ENCODE measurements at places on chromosomes 7 and 10. TPM values are rescaled to one million over a fixed set of nuclear protein-coding genes. Genes with fewer than 3 reads are reported as not detected.

GSTO2 gene
- polyA plus RNA-seq = 35.7 TPM

GRCh38 chr7:34096198-34096651 is 190.9 kb downstream of the BMPER start:
- H3K36me3 ChIP-seq = no peaks in the 10 kb centered on the region
- H3K4me3 ChIP-seq = no peak overlapping the region
- H3K27me3 ChIP-seq = no peaks in the 10 kb centered on the region

TBX20 gene
- not detected for polyA plus RNA-seq

GATA3 gene
- 0.84 TPM for polyA plus RNA-seq

GRCh38 chr10:35091994-35092790 is 2.1 kb upstream of the CUL2 start:
- H3K27ac ChIP-seq = no peak overlapping the region
- H3K4me3 ChIP-seq = no peak overlapping the region
- H3K27me3 ChIP-seq = peaks cover 5% of the 10 kb centered on the region
- peaks cover 3% of the 10 kb centered on the region for H3K4me1 ChIP-seq

ARL4A gene
- polyA plus RNA-seq = 75.2 TPM

VDAC2 gene
- 189 TPM for polyA plus RNA-seq

CHCHD3 gene
- 56.8 TPM for polyA plus RNA-seq

NXPH1 gene
- polyA plus RNA-seq = 0.06 TPM

CDNF gene
- 3.2 TPM for polyA plus RNA-seq

DNA sequence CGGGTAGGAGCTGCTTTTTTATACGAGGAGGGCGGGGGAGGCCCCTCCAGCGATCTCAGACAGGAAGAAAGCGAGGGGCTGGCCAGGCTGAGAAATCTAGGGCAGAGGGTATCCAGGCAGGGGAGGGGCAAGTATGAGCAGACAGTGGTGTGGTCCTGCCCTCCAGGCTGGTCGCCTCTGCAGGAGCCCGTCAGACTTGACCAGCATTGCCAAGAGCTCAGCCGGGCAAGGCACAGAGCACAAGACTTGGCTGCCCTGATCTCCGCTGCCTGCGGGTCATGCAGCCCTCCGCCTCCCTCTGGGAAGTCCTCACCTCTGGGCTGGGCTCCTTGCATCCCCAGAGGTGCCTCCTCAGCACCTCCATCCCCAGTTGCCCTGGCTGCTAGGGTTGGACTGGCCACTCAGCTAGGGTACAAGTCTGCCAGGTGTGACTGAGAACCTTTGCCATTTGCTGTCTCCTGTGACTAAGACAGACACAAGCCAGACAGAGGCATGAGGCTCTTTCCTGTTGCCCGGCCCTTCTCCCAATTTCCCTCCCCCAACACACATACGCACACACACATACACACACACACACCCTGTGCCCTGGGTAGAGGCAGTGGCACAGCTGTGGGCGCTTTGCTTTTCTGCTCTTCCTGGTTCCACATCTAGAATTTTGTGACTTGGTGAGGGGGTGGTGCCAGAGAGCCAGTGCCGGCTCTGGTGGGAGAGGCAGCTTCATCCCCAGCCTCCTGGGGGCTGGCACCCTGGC is 59.1 kb upstream of the PPIF start:
- no peaks in the 10 kb centered on the region for H3K27me3 ChIP-seq
- H3K4me3 ChIP-seq = no peak overlapping the region
- DNase-seq = no peak
- H3K27ac ChIP-seq = no peak overlapping the region
- H3K4me1 ChIP-seq = peaks cover 4% of the 10 kb centered on the region

DNA sequence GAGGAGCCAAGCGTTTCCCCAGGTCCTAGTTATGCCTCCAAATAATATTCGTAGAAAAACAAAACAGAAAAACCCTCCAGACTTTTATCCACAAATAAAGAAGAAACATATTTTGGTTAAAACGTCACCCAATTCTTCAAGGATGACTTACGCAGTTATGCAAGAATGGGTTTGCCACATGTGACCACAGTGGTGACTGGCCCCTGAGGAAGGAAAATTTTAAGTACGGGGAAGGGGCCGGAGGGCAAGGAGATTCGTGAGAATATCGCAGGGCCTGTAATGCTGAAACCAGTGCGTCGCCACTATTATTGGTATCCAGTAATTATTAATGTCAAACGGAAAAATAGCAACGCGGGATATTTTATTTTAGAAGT is 537 bp upstream of the MRPS24 start:
- no peaks in the 10 kb centered on the region for H3K27me3 ChIP-seq
- H3K27ac ChIP-seq = peak overlapping the region; percentile 47
- H3K36me3 ChIP-seq = peaks cover 23% of the 10 kb centered on the region
- peak overlapping the region; percentile 72 for H3K4me3 ChIP-seq
- no peak for DNase-seq

DNA sequence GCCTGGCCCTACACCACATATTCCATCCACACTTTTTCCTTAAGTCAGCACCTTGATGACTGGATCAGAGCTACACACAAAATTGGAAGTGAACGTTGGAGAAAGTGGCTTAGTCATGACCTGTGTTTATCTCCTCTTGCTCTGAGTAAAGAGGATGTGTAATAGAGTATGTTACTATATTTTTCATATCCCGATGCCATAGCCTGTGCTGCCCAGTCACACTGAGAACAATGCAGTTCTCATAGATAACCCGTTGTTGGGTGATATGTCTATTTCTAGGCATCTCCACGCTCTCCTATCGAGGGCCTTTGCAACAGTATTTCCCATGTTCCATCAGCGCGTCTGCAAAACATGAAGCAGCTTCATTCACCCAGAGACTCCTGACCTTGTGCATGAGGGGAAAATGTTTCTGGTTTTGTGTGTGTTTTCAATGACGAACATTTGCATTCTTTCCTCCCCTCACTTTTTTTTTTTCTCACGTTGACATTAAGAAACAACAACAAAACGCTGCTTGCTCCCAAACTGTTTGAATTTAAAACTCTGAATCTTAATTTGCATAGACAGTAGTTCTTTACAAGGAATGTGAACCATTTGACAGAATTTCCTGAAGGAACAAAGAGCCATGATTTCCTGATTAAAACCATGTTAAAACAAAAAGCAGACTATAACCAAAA is 43.4 kb downstream of the GRK5 start:
- peaks cover 46% of the 10 kb centered on the region for H3K4me1 ChIP-seq
- H3K4me3 ChIP-seq = no peak overlapping the region
- DNase-seq = no peak
- H3K27ac ChIP-seq = peak overlapping the region; percentile 90
- no peaks in the 10 kb centered on the region for H3K27me3 ChIP-seq
- no peaks in the 10 kb centered on the region for H3K36me3 ChIP-seq

- no peaks in the 10 kb centered on the region for H3K36me3 ChIP-seq
- no peaks in the 10 kb centered on the region for H3K27me3 ChIP-seq
- no peak for DNase-seq
- H3K27ac ChIP-seq = no peak overlapping the region
- no peak overlapping the region for H3K4me3 ChIP-seq
These were observed 90.3 kb upstream of the ZNF438 start for GRCh38 chr10:31121757-31122577.

DNA sequence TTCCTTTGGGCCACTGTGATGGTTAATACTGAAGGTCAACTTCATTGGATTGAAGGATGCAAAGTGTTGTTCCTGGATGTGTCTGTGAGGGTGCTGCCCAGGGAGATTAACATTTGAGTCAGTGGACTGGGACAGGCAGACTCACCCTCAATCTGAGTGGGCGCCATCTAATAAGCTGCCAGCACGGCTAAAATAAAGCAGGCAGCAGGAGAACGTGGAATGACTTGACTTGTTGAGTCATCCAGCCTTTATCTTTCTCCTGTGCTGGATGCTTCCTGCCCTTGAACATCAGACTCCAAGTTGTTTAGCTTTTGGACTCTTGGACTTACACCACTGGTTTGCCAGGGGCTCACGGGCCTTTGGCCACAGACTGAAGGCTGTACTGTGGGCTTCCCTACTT is 1046.9 kb downstream of the TYW1 start:
- no peaks in the 10 kb centered on the region for H3K36me3 ChIP-seq
- no peak for DNase-seq
- H3K27ac ChIP-seq = no peak overlapping the region
- no peaks in the 10 kb centered on the region for H3K27me3 ChIP-seq
- no peaks in the 10 kb centered on the region for H3K4me1 ChIP-seq

- no peaks in the 10 kb centered on the region for H3K4me1 ChIP-seq
- H3K27me3 ChIP-seq = no peaks in the 10 kb centered on the region
- no peak overlapping the region for H3K4me3 ChIP-seq
- no peak overlapping the region for H3K27ac ChIP-seq
- no peaks in the 10 kb centered on the region for H3K36me3 ChIP-seq
These were observed 137.6 kb upstream of the VWC2 start for GRCh38 chr7:49635800-49636199.

GRCh38 chr7:56028942-56029630 is 22.2 kb downstream of the PSPH start:
- peaks cover 51% of the 10 kb centered on the region for H3K36me3 ChIP-seq
- H3K4me1 ChIP-seq = peaks cover 34% of the 10 kb centered on the region
- H3K4me3 ChIP-seq = no peak overlapping the region
- DNase-seq = peak; percentile 76

DNA sequence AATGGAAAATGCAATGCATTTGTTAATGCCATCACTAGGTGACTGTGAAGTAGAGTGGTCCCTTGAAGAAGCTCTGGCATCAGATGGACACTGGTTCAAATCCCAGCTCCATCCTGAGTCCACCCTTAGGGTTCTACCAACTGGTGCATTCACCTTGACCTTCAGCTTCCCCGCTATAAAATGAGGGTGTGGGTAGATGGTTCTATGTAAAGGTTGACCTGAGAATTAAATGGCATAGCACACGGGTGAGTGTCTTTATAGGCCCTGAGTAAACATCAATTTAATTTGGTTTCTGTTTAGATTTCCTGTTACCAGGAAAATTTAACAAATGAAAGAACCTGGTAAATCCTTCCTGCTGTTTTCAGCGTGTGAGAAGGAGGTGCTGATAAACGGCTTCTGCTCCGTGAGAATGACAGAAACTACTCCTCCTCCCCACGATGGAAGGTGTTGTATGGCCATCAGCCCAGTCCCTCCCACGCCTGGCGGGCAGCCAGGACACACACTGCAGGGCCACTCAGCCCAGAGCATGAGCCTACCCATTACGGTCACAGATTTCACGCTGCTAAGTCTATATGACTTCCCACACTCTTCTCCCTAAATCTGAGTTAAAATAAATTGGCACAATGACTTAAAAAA is 210.1 kb downstream of the TNS3 start:
- H3K36me3 ChIP-seq = peaks cover 55% of the 10 kb centered on the region
- H3K27ac ChIP-seq = peak overlapping the region; percentile 4
- DNase-seq = peak; percentile 81
- peaks cover 17% of the 10 kb centered on the region for H3K4me1 ChIP-seq
- H3K4me3 ChIP-seq = no peak overlapping the region
- H3K27me3 ChIP-seq = no peaks in the 10 kb centered on the region

SORCS3 gene
- polyA plus RNA-seq = 1.7 TPM

OR2A42 gene
- polyA plus RNA-seq = 0.34 TPM

DNA sequence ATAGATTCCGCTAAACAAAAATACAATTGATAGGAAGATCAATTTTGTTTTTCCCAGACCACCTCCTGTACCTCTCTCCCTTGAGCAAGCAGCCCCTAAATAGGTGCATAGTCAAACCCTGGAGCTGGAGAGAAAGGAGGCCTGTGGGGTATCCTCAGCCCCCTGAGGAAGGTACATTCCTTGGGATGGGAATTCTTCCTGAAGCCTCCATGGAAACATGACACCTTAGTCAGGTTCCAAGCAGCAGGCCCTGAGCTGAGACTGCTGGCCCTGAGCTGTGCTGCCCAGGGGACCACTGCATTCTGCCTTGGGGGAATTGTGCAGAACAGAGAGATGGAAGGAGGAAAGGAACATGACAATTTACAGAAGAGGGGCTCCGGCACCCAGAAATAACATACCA is 7.4 kb downstream of the HNRNPF start:
- H3K4me1 ChIP-seq = peaks cover 35% of the 10 kb centered on the region
- H3K27ac ChIP-seq = no peak overlapping the region
- DNase-seq = no peak
- no peaks in the 10 kb centered on the region for H3K27me3 ChIP-seq
- H3K36me3 ChIP-seq = peaks cover 15% of the 10 kb centered on the region
- H3K4me3 ChIP-seq = no peak overlapping the region

GRCh38 chr7:4204513-4205165 is 477.5 kb upstream of the FOXK1 start:
- no peaks in the 10 kb centered on the region for H3K4me1 ChIP-seq
- no peaks in the 10 kb centered on the region for H3K36me3 ChIP-seq
- H3K27ac ChIP-seq = peak overlapping the region; percentile 12
- peak overlapping the region; percentile 41 for H3K4me3 ChIP-seq

UBN2 gene
- 14.2 TPM for polyA plus RNA-seq

C10orf95 gene
- 4.2 TPM for polyA plus RNA-seq

FEZF1 gene
- polyA plus RNA-seq = not detected

DNA sequence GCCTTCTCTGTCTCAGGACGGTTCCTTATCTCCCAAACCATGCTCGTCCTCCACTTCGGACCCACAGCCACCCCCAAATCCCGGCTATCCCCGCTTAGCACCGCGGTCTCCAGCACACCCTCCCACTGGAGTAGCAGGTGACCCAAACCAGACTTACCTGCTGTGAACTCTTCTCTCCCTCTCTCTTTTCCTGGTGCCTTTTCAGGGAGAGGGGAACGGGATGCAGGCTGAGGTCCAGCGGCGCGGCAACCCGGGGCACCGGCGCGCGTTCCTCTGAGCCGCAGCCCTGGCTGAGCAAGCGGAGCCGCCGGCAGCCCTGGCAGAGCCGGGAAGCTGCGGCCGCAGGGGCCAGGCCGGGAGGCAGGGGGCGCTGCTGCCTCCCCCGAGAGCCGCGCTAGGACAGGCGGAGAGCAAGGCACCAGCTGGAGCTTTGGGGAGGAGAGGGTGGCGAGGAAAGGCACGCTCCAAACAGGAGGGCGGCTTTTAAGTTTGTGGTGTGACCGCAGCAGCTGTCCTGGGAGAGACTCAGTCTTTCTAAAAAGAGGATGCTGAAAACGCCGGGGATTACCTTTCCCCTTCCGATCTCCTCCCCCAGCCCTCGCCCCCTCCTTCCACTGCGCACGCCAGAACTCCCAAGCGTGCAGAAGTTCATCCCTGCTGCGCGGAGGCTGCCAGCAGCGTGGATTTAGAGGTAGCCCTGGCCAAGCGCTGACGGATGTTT is at the start of gene SEMA3D:
TSS of gene SEMA3D (minus strand) at position 536 of the 721 bp plus-strand sequence. CDS start 65,165 bp downstream, outside the sequence.
- H3K4me3 ChIP-seq = peak within 1 kb of the TSS; percentile 75
- peaks cover 2% of the 10 kb centered on the region for H3K27me3 ChIP-seq
- DNase-seq = peak; percentile 86
- H3K36me3 ChIP-seq = no peaks in the 10 kb centered on the region
- peak within 1 kb of the TSS; percentile 82 for H3K27ac ChIP-seq

TAS2R41 gene
- not detected for polyA plus RNA-seq

DNA sequence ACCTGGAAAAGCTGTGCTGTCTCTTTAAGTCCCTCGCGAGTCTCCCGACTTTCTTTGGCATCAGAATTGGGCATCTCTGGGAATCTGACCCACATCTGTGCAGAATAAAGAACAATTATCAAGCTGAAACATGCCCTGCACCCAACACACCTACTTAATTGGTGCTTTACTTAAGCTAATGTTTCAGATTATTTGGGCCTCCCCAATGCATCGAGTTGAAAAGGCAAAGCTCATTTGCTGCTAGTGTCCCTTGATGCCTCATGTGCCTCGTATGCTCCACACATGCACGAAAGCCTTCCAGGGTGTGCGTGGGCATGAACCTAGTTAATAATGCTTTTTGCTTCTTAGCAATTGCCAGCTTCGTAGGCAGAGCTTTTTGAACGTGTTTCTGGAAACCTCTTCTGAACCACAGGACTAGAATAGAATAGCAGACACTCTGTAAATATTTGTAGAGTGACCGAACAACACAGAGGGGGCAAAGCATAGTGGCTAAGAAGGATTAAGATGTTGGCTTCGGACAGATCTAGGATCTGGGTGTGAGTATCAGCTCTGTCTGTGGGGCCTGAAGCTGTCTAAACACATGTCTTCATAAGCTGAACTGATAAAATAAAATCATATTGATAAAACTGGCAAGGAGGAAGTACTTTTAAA is 26.7 kb upstream of the FGFR2 start:
- H3K27me3 ChIP-seq = peaks cover 13% of the 10 kb centered on the region
- H3K36me3 ChIP-seq = no peaks in the 10 kb centered on the region
- no peak overlapping the region for H3K27ac ChIP-seq
- H3K4me3 ChIP-seq = no peak overlapping the region
- H3K4me1 ChIP-seq = peaks cover 4% of the 10 kb centered on the region
- no peak for DNase-seq

GBF1 gene
- polyA plus RNA-seq = 44.0 TPM
